Fibroblast of the aortic adventitia (primary cell): ENCODE measurements at places on chromosomes 11 and 22. TPM values are rescaled to one million over a fixed set of nuclear protein-coding genes. Genes with fewer than 3 reads are reported as not detected.

The CASP5 gene
- not detected in 2 replicates for total RNA-seq

The CATSPER1 gene
- not detected in 2 replicates for total RNA-seq

The HTATIP2 gene
- total RNA-seq = 27.9 and 82.5 TPM in 2 replicates

The PKP3 gene
- total RNA-seq = 1.3 and 5.6 TPM in 2 replicates

The CALCB gene
- not detected in 2 replicates for total RNA-seq

The MS4A3 gene
- total RNA-seq = not detected in 2 replicates

The RAG2 gene
- not detected in 2 replicates for total RNA-seq

The HTR3B gene
- not detected in 2 replicates for total RNA-seq

The KCNE3 gene
- total RNA-seq = 0.18 and 5.9 TPM in 2 replicates

The RBM4B gene
- total RNA-seq = 7.5 and 23.9 TPM in 2 replicates

The MPEG1 gene
- total RNA-seq = not detected in 2 replicates

The OR52E8 gene
- total RNA-seq = not detected in 2 replicates

The NCR3LG1 gene
- total RNA-seq = 4.6 and 11.7 TPM in 2 replicates

The TMEM132A gene
- 3.7 and 17.9 TPM in 2 replicates for total RNA-seq

The NOL12 gene
- total RNA-seq = 12.7 and 14.0 TPM in 2 replicates

The SMIM38 gene
- total RNA-seq = 0.09 and 0.33 TPM in 2 replicates

The APOL5 gene
- total RNA-seq = not detected in 2 replicates

The RCOR2 gene
- 2.9 and 3.3 TPM in 2 replicates for total RNA-seq

The OR4A16 gene
- total RNA-seq = not detected in 2 replicates

The OSM gene
- total RNA-seq = not detected in 2 replicates

The SCGB2A2 gene
- not detected in 2 replicates for total RNA-seq

The MED17 gene
- total RNA-seq = 23.4 and 30.3 TPM in 2 replicates

The ART1 gene
- total RNA-seq = not detected in 2 replicates

The CYP2R1 gene
- 10.2 and 14.3 TPM in 2 replicates for total RNA-seq

The CHRM1 gene
- not detected in 2 replicates for total RNA-seq

The EHBP1L1 gene
- total RNA-seq = 52.2 and 58.5 TPM in 2 replicates

The RIC8A gene
- total RNA-seq = 135 and 148 TPM in 2 replicates

The MMP27 gene
- total RNA-seq = 0.18 TPM in 1 of 2 replicates, not detected in the other

The MMP13 gene
- total RNA-seq = not detected in 2 replicates

The LMNTD2 gene
- 0.36 TPM in 1 of 2 replicates, not detected in the other for total RNA-seq

The EIF3M gene
- total RNA-seq = 575 and 1,709 TPM in 2 replicates

The CCDC87 gene
- total RNA-seq = 0.45 and 1.1 TPM in 2 replicates

The PICK1 gene
- total RNA-seq = 6.5 and 14.5 TPM in 2 replicates

The NLRP14 gene
- total RNA-seq = 0.18 TPM in 1 of 2 replicates, not detected in the other

The TPBGL gene
- total RNA-seq = 0.08 TPM in 1 of 2 replicates, not detected in the other

The SLC22A12 gene
- total RNA-seq = not detected in 2 replicates

The CRYBB1 gene
- not detected in 2 replicates for total RNA-seq

The PNPLA5 gene
- not detected in 2 replicates for total RNA-seq

The MIF gene
- total RNA-seq = 27.3 and 160 TPM in 2 replicates

The OR2D2 gene
- total RNA-seq = 0.09 TPM in 1 of 2 replicates, not detected in the other

The CASP1 gene
- 12.3 and 21.0 TPM in 2 replicates for total RNA-seq

The PRPF19 gene
- 19.5 and 53.1 TPM in 2 replicates for total RNA-seq

The SPECC1L gene
- total RNA-seq = 31.0 and 43.2 TPM in 2 replicates

The RAB39A gene
- not detected in 2 replicates for total RNA-seq

The SCUBE2 gene
- 0.54 and 1.1 TPM in 2 replicates for total RNA-seq

The MMP10 gene
- total RNA-seq = 3.6 TPM in 1 of 2 replicates, not detected in the other

The OR8H1 gene
- total RNA-seq = not detected in 2 replicates

The ESAM gene
- total RNA-seq = 0.36 and 1.5 TPM in 2 replicates

The KDM4E gene
- not detected in 2 replicates for total RNA-seq

The GPHA2 gene
- total RNA-seq = not detected in 2 replicates

The NRGN gene
- total RNA-seq = 0.27 and 0.33 TPM in 2 replicates

The CALCA gene
- total RNA-seq = not detected in 2 replicates

The CCDC116 gene
- total RNA-seq = 0.18 and 0.25 TPM in 2 replicates

The TSSK2 gene
- not detected in 2 replicates for total RNA-seq

The CCDC188 gene
- 0.45 TPM in 1 of 2 replicates, not detected in the other for total RNA-seq

The TRIM29 gene
- not detected in 2 replicates for total RNA-seq

The TNNT3 gene
- total RNA-seq = 0.81 and 6.5 TPM in 2 replicates
